ENCODE measurements at places on chromosomes 2 and 18.

DNA sequence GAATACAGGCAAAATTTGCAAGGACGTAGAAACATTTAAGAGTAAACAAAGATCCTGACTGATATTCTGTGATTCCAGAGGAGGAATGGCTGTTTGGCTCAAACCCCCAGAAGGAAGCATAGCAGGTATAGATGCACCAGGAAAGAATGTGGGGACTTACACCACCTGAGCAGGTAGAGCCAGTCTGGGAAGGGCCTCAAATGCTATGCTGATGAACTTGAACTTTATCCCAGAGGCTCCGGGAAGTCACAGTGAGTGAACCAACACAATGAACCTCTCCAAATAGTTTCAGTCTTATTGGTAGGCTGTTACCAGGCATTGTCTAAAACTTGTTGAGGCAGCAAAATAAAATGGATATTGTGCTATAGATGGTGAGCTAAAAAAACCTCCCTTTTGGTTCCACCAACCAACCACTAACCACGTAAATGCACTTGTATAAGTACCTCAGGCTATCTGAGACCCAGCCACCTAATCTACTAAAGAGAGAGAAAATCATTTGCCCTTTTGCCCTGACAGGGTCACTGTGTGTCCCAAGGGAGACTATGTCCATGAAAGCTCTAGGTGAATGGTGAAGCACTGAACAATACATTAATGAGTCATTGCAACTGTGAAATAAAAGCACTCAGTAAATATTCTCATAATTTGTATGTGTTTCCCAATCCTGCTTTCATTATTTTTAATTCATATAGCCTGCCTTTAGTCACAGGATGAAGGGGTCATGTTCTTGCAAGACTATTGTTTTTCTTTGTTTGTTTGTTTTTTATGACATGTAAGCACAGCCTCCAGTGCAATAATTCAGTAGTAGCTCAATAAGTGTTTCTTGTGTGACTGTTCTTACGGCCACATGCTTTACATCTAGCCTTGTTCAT, 911.6 kb downstream of the EPHA4 start:
- no peak for DNase-seq

- DNase-seq: no peak
Measured at GRCh38 chr2:158120664-158121641, 19.3 kb downstream of the UPP2 start.

DNA sequence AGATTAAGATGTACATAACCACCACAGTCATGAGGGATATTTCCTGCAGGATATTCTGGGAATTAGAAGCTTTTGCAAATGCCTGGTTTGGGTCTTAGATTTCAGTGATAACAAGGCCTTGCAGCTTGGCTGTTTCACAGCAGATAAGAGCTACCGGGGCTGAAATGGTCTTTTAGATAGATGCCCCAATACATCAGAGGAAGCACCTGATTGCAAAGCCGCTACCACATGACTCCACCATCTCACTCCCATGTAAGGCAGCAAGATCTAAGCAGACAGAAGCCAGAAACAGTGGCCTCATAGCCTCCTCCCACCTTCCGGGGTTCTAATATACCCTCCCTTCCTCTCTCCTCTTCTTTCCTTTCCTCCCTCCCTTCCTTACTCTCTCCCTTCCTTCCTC, 31.1 kb upstream of the EPG5 start:
- peak; percentile 1 for DNase-seq

- DNase-seq: no peak
Measured at GRCh38 chr18:40326985-40327384, 1628.0 kb upstream of the PIK3C3 start.

- DNase-seq: no peak
Measured at GRCh38 chr2:180411661-180412060, 404.6 kb upstream of the CWC22 start.

- DNase-seq: no peak
Measured at GRCh38 chr2:75646090-75646582, 447 bp upstream of the MRPL19 start.

- no peak for DNase-seq
Measured at GRCh38 chr2:174524527-174524926, 37.7 kb upstream of the GPR155 start.

DNA sequence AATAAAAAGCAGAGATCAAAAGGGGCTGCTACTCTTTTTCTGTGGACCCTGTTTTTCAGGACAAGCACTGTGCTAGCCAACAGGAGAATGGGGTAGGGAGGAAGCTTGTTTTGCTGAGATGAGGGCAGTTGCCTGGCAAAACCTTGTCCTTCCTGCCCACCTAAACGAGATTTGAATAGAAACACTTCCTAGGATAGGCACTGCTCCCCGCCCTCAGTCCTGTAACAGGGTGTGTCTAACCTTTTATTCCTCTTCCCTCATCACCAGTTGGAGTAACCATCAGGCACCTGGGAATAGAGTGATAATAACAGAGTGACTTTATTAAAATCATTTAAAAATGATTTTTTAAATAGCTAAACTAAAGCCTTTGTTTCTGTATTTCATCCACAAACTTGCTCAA, 368.8 kb downstream of the LNPK start:
- DNase-seq: no peak

GRCh38 chr18:11387880-11388279, 221.5 kb upstream of the SLC35G4 start:
- no peak for DNase-seq

DNA sequence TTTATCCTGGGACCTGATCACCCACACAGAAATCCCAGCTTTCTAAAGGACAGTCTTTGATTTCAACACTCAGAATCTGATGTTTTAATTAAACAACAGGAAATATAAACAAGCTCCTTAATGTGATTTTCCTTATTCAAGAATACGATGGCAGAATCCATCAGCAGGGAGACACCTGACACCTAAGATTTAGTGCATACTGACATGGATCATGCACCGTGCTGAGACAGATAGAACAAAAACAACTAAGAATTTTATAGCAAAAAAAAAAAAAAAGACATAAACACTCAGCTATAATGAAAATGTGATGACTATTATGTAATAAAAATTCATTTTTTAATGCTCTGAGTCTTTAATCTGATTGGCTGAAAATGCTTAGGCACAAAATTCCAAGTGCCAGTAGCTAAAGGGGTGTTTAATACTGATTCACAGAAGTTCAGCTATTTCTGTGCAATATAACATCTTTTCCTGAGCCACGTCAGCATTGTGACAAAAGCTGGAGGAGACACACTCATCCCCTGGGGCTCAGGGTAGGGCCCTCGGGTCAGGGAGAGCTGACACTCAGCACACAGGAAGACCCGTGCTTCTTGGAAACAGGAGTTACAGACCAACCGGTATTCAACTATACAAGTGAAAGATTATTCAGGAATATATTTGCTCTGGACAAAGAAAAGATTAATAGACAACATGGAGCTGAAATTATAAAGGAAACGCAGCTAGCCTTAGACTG, 247.4 kb downstream of the FBXO15 start:
- no peak for DNase-seq

DNA sequence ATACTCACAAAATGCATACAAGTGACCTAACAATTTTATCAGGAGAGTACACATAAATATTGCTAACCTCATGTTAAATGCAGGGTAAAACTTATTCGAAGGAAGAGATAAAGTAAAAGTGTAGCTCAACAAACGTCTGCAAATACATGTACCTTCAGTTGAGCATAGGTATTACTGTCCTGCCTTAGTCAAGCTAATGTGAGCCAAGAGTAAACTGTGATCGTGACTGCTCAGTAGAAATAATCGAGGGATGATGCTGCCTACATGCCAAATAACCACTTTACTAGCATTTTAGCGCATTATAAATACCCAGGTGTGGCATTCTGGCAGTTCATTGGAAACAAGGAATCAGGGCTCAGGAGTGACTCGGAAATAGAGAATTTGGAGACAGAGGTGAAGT, 779.5 kb downstream of the SOCS6 start:
- DNase-seq: no peak

Measured in T follicular helper cell (primary cell).